Stimulated activated CD8-positive, alpha-beta memory T cell treated with anti-CD3 and anti-CD28 coated beads, Interleukin-4, amount 100 ng/mL, for 1 hour (primary cell): ENCODE measurements at places on chromosomes 12 and 14.

GRCh38 chr12:22598763-22599161, 26.2 kb upstream of the ETNK1 start:
- DNase-seq, result no peak

DNA sequence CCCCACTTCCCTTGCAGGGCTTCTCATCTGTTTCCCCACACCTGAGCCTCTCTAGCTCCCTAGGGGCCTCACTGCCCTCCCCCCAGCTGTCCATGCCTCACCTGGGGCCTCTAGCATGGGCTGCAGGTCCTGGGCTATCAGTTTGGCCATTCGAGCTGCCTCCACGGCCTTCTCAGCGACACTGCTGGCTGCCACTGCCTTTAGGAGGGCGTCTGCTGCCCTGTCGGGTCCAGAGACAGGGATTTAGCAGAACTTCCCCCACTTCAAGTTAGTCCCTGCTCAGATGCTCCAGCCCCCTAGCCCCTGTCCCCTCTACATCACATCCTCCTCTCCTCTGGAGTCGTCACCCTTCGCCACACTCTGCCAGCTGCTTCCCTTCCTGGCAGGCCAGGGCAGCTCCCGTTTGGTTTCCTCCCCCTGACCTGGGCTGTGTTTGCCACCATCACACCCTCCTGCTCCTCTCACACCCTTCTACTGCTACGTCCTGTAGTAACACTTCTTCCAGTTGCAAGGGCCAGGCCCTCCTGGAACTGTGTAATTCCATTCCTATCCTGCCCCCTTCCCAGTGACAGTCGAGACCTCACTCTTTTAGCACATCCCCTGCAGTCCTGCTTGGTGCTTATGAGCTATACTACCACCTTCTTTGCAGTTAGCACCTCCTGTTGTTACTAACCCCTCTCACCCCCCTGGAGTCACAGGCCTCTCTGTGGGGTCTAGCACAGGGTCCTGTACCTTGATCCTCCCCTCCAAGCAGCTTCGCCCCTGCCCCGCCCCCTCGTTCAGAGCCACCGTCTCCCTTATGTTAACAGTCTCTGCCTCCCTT, 4.3 kb upstream of the AP1G2 start:
- DNase-seq, result no peak

DNA sequence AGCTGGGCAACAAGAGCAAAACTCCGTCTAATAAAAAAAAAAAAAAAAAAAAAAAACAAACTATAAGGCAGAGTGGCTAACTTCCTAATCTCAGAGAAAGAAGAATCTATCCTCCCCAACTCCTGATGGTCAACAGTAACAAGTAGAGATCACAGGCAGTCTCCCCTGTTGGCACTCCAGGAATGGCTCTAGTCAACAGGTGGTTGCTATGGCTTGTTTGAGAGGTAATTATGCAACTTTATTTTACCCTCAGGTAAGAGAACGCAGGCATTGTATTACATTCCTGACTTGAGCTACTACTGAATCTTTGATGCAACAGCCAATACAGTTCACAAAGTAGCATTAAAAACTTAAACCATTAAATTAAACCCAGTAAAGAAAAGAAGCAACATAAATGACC, 180.3 kb downstream of the DICER1 start:
- DNase-seq, result no peak

DNA sequence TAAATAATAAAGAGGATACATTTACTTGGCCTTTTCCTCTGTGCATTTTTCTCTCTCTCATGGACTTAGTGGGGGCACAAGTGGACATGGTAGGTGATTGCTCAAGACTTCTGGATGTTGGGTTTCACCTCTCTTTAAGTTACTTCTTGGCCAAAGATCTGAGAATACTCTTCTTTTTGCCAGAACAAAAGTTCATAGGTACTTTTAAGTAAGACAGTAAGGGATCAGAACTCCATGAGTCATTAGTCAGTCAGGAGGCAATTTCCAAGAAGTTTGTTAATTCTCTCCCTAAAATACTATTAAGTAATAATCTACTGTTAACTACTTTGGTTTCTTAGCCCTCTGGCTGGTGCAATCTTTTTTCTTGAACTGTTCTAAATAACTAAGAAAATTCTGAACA, 84.2 kb downstream of the GRIP1 start:
- DNase-seq, result no peak

- no peak for DNase-seq
These were observed 10.7 kb upstream of the GPR68 start for GRCh38 chr14:91255026-91255695.

GRCh38 chr14:77485256-77485655, 13.4 kb downstream of the ISM2 start:
- DNase-seq, result no peak

GRCh38 chr14:105844047-105844630, 317.8 kb downstream of the TMEM121 start:
- no peak for DNase-seq
